Activated T-cell treated with anti-CD3 and anti-CD28 coated beads, Interleukin-2, amount 50 U/mL, for 48 hours (primary cell): ENCODE measurements at places on chromosomes 6 and 20.

- peak; percentile 43 for DNase-seq
These were observed 43.4 kb upstream of the RNF144B start for GRCh38 chr6:18343741-18344140.

- no peak for DNase-seq
These were observed 7.6 kb downstream of the MAPK14 start for GRCh38 chr6:36035225-36035624.

DNA sequence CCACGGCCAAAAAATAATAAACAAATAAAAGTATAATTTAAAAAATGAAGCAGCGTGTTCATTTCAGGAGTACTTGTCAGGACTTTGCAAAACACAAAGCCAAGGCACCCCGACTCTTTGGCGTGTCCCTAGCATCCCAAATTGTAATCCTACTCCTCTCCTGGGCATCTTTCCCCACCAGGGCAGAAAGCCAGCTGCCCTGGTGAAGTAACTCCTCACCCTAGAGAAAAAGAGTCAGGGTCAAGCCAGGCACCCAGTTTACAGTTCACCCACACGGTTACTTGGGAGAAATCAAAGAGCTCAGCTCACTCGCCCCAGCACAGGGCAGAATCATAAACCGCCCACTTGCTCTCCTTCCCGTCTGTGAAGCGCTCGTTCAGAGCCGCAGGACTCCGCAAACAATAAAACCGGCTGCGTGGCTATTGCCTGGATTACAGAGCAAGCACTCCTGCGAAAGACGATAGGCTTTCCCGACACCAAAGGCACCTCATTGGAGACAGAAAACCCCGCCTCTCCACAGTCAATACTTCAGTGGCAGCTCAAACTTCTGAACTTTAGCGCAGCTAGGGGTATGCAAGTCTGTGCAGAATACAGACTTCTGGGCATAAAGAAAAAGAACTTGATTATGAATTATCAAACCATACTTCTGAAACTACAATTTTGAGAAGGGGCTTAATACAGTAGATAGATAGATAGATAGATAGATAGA is 73.0 kb upstream of the NHSL1 start:
- DNase-seq: no peak

DNA sequence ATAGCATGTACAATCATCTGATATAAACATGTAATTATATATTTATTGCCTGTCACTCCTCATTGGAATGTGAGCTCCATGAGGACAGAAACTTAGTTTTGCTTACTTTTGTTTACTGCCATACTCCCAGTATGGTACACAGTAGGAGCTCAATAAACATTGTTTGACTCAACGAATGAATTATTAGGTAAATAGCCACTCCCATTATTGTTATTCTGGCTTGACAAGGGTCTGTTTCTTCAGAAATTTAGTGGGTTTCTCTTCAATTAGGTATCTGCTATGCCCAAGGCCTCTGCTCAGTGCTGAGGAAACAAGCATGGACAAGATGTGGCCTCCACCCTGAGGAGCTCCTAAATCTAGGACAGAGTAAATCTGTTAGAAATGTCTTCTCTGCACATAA is 6.3 kb downstream of the BCL2L1 start:
- no peak for DNase-seq

- DNase-seq: no peak
These were observed 25.8 kb upstream of the RNGTT start for GRCh38 chr6:88989215-88989614.

DNA sequence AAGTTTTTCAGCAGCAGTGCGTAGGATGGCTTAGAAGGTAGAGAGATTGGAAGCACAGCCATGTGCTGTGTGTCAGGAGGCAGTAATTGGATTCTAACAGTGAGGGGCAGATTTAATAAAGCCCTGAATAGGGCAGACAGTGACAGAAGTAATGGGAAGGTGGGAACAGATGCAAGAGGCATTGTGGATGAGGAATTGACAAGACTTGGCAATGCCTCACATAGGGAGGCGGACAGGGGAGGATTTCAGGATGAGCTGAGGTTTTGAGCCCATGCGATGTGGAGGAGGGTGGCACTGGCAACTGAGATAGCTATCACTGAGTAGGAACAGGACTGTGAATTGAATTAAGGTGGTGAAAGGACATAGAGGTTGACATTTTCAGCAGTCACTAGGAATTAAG is 262.2 kb upstream of the FLRT3 start:
- DNase-seq: no peak

GRCh38 chr6:24009319-24009718 is 116.7 kb upstream of the NRSN1 start:
- no peak for DNase-seq

GRCh38 chr6:31626952-31627351 is 6.4 kb downstream of the PRRC2A start:
- no peak for DNase-seq

DNA sequence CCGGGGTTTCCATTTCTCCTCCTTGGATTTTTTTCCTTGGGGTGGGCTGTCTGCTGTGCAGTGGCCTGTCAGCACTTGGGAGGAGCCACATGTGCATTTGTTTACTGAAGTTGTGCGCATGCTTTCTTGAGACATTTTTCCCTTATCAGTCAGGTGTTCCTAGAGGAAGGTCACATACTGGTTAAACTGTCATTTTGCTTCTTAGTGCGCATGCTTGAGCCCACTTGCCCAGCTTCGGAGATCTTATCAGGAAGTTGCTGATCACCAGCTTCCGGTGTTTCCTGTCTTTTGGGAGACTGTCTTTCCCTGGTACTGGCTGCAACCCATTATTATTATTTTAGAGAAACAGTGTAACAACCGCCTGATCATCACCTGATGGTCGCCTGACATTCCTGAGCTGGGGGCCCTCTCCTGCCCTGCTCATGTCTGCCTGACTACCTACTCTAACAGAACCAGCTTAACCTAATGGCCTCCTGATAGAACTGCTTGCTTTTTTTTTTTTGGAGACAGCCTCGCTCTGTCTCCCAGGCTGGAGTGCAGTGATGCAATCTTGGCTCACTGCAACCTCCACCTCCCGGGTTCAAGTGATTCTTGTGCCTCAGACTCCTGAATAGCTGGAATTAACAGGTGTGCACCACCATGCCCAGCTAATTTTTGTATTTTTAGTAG is 378 bp upstream of the ERVFRD-1 start:
- no peak for DNase-seq

GRCh38 chr6:129596522-129596921 is 113.5 kb downstream of the ARHGAP18 start:
- DNase-seq: no peak

DNA sequence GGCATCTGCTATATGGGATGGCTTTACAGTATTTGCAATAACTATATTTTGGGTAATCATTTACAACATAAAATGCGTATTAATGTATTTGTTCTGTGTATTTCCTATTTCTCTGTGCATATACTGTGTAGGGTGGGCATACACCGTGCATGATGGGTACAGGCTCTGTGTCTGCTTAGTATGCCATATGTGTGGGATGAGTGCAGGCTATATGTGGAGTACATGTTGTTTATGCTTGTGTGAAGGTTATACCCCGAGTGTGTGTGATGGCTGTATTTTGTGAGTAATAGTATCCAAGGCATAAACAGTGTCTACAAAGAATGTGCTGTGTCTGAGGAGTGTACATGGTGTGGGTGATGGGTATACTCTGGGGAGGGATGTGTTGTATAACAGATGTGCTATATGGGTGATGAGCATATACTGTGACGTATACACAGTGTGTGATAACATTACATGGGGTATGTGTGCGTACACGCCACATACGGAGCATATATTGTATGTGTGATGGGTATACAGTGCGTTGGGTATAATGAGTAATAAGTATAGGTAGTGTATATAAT is 52.7 kb downstream of the CPXM1 start:
- DNase-seq: peak; percentile 6

- DNase-seq: no peak
These were observed 368.0 kb downstream of the QKI start for GRCh38 chr6:163782436-163783003.

DNA sequence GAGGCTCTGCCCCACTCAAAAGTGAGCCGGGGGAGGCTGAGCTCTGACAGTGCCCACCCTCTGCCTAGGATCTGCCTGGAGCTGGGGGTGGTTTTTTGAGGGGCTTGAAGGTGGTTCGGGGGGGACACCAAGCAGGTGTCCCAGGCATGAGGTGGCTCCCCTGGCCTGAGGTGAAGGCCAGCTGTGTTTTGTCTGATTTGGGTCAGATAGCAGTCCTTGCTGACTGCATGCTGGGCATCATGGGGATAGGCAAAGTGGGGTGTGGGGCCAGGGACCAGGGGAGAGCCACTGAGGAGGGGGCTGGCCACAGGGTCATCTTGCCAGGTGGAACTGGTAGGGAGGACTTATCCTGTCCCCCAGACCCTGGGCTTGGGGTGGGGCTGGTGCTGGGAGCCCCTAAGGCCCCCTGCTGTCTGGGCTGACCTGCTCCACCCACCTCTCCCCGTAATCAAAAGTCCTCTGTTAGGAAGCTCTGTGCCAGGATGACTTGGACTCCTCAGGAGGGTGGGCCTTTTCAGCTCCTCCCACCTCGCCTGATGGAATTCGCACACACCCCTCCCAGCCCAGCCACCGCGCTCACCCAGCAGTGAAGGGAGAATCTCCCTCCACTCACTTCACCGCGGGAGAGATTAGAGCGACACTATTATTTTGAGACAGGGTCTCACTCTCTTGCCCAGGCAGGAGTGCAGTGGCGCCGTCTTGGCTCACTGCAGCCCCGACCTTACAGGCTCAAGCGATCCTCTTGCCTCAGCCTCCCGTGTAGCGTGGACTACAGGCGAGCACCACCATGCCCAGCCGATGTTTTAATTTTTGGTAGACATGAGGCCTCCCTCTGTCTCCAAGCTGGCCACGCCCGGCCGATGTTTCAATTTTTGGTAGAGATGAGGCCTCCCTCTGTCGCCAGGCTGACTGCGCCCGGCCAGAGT is 1.5 kb upstream of the COL9A3 start:
- DNase-seq: no peak

GRCh38 chr6:133288662-133289061 is 47.5 kb downstream of the EYA4 start:
- no peak for DNase-seq

DNA sequence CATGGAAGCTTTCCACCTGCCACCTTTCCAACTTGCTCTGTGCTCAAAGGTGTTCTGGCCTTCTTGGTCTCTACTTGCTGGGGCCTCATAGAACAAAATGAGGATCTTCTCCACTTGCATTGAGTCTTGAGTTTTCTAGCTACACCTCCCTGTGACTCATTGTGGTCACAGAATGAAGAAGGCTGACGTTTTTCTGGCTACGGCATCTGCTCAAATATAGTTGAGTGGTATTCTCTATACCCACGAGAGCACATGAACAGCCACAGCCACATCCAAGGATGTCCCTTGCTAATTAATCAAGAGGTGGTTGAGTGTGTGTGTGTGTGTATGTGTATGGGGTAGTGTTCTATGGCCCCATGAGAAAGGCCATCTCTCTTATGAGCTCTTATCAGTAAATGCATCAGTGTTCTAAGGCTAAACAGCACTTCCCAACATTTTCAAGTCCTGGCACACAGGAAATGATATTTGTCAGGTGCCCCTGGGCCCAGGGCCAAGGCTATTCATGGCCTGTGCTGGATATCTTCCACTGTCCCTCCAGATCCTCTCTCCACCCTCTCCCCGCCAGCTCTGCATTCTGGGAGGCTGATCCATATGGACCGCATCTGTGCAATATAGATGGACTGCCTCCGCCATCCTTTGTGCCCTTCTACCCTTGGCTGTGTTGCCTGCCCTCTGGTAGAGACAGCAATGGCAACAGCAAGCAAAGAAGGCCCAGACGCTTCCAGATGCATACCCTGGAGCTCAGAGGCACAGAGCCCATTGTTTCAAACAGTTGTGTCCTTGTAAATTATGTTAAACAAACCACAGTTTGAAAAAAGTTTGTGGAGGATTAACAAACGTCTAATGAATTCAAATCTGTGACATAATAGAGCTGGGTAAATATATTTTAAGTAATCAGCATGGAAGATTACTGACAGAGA is 150.2 kb downstream of the LRFN2 start:
- peak; percentile 22 for DNase-seq

- DNase-seq: no peak
These were observed 28.5 kb downstream of the KDM1B start for GRCh38 chr6:18183766-18184165.

- no peak for DNase-seq
These were observed 29.3 kb upstream of the RALY start for GRCh38 chr20:33964441-33964840.

- DNase-seq: no peak
These were observed 12.9 kb downstream of the MAPRE1 start for GRCh38 chr20:32832664-32833063.

DNA sequence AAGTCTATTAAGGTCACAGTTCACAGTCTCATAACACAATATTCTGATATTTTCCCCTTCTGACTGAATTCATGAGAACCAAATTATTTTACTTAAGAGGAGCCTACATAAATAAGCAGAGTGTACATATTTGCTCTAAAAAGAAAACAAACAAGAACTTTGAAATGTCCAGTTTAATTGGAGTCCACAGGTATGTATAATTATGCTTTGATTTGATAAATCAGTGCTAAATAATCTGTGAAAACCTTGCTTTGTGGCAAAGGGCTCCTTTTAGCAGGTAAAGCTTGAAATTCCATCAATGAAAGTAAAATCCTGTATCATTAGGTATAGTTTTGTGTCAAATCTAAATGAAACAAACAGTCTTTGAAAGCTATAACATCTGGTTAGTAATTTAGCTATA is 69.4 kb downstream of the ADGRB3 start:
- no peak for DNase-seq

GRCh38 chr20:37565134-37565811 is 37.6 kb upstream of the BLCAP start:
- no peak for DNase-seq

- no peak for DNase-seq
These were observed 2.5 kb downstream of the SRMS start for GRCh38 chr20:63544958-63545516.

GRCh38 chr20:41045671-41046070 is 17.0 kb downstream of the TOP1 start:
- DNase-seq: no peak

DNA sequence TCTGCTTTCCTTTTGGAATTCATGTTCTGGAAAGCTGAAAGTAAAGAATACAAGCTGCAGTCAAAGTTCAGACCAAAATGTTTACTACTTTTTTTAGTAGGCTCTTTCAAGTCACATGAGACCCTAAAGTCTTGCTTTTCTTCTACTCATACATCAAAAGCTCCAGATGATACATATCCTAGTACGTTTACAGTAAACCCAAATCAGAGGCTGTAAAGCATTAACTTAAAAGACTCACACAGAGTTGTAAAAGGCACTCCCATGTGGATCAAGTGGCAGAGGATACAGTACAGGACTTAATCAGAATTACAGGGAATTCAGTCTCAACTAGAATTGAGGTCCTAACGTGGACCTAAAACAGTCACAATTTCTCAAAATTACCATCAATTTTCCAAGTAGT is 40.7 kb downstream of the STK38 start:
- no peak for DNase-seq
